ENCODE measurements at places on chromosomes 16 and 17.
A peak's percentile ranks its signal among the peaks of the same experiment; 100 is the strongest.

DNA sequence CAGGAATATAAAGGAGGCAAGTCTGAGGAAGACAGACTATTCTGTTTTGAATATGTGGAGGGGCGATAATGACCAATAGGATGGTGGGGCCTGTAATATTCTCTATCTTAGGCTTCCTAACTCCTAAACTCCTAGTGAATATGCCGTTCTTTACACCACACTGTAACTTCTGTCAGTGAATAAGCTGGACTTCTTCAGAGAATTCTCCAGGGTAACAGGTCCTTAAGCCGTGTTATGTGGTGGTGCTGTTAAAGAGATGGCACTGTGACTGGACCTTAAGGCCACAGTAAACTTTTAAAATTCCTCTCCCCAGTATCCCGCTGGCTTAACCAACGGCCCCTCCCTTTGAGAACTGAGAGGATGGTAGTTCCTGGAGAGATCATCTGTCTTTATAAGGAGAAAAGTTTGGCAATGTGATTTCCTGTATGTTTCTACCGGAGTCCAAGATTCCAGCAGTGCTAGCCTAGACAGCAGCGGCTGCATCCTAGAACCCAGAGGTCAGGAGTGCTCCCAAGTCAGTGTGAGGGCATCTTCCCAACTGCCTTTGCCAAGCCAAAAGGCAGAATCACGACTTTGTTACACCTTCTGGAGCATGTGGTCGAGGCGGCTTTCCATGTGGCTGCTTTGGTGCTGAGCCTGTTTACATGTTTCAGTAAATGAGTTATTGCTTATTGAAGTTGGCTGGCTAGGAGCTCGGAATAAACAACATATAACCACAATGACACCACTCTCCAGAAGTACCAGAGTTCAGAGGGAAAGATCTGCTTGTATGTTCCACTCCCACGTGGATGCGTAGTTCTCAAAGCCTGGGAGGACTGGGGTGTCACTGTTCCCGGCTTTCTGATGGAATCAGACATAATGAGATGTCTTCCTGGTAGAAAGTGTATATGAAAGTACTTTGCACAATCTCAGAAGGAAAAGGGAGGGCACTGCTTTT is 41.0 kb downstream of the TUBD1 start:
- peak; percentile 57 for DNase-seq

- DNase-seq, result no peak
Measured at GRCh38 chr17:67619555-67619954, 98.2 kb upstream of the NOL11 start.

DNA sequence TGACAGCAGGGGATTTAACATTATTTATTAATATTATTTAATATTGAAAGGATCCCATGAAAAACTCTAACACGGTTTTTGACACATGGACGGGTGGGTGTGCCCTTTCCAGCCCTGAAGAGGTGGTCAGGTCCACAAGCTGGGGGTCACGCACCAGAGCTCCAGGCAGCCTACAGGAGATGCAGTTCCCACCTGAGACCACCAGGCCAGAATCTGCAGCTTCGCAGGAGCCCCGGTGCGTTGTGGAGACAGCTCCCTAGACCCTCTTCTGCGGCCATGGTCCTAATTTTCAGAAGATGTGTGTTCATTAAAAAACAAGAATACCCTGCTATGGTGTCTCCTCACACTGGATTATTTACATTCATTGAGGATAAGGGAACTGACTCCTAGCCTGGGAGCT is 331.1 kb downstream of the C16orf95 start:
- DNase-seq, result no peak

DNA sequence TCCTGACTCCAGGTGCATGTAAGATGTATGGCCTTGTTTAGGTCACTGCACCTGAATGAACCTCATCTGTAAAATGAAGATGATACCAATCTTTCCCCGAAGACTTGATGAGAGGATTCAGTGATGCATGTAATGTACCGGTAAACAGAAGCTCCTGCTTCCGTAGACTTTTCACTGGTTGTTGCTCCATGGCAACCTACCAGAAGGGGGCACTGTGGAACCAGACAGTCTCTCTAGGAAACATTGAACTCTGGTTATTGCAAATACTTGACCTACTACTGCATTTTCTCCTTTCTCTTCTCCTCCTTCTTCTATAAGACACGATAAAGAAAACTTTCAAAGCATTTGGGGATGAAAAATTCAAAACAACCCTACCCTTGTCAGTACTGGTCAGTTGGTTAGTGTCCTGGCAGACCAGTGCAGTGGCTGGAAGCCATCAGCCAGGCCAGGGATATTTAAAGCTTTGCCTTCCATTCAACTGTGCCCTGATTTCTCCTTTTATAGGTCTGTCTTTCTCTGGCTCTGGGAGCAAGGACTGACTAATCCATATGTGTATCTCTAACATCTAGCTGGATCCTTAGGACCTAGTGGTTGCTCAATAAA is 667.4 kb upstream of the SALL1 start:
- DNase-seq, result peak; percentile 39

DNA sequence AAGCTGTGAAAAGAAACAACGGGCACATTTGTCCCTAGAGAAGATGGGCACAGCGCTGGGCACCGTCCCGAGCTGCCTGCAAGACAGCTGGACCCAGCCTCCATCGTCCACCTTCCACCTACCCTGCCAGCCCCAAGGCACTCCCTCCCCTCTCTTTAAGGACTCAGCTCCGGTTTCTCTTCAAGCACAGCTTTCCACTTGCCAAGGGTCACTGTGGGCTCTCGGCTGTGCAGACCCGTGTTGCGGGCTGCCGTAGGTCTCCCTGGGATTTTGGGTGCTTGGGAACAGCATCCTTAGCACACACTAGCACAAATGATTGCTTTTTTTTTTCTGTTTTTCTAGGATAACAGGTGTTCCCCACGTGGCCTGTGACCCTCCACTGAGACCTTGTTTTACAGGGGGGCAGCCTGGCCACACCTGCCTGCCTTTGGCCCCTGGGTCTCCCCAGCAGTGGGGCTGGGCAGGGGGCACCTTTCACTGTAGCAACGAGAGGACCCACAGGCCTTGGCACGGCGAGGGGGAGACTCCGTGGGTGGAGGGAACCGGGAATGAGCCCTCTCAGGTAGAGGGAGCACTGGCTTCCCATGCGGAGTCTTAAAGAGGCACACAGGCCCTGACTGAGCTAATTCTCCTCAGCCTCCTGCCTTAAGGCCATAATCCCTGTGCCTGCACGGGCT is 1.4 kb downstream of the CHMP6 start:
- DNase-seq, result no peak

DNA sequence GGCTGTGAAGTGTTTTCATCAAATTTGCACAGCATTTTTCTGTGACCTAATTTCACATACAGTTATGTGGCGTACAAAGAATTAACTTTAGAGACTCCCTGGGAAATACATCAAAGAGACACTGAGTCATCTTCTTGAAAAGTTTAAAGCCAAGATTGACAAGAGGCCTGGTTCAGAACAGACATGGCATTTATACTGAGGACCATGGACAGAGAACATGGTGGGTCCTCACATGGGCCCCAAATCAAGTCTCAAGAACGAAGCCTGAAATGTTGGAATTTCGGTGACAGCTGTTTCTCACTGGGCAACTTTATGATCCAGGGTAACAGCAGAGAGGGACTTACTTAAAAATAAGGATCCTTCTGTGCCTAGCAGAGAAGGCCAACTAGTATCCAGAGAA is 311.5 kb upstream of the KCNJ16 start:
- DNase-seq, result peak; percentile 80

- peak; percentile 43 for DNase-seq
Measured at GRCh38 chr16:86516623-86517003, 6.3 kb downstream of the FOXF1 start.

GRCh38 chr17:1829216-1829591 is 498 bp downstream of the SMYD4 start:
- no peak for DNase-seq

GRCh38 chr17:70040336-70040735 is 34.7 kb upstream of the KCNJ16 start:
- DNase-seq, result no peak

GRCh38 chr17:65022751-65023700 is 33.5 kb downstream of the GNA13 start:
- DNase-seq, result peak; percentile 80

DNA sequence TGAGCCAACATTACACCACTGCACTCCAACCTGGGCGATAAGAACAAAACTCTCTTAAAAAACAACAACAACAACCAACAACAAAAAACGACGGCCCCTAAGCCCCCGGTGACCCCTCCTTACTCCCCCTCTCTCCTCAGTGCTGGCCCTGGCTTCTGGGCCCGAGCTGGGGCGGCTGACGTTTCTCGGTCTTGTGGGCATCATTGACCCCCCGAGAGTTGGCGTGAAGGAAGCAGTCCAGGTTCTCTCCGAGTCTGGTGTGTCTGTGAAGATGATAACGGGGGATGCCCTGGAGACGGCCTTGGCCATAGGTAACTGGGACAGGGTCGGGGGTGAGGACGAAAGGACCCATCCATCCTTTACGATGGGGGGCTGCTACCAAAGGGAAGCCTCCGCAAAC is 52.7 kb downstream of the MEAK7 start:
- DNase-seq, result no peak

- DNase-seq, result no peak
Measured at GRCh38 chr16:25988882-25989281, 297.1 kb downstream of the HS3ST4 start.

- peak; percentile 95 for DNase-seq
Measured at GRCh38 chr16:53091466-53092211, 36.8 kb downstream of the CHD9 start.
